Endothelial cell of umbilical vein (primary cell): ENCODE measurements at places on chromosomes 7 and 10. TPM values are rescaled to one million over a fixed set of nuclear protein-coding genes. Genes with fewer than 3 reads are reported as not detected.

DNA sequence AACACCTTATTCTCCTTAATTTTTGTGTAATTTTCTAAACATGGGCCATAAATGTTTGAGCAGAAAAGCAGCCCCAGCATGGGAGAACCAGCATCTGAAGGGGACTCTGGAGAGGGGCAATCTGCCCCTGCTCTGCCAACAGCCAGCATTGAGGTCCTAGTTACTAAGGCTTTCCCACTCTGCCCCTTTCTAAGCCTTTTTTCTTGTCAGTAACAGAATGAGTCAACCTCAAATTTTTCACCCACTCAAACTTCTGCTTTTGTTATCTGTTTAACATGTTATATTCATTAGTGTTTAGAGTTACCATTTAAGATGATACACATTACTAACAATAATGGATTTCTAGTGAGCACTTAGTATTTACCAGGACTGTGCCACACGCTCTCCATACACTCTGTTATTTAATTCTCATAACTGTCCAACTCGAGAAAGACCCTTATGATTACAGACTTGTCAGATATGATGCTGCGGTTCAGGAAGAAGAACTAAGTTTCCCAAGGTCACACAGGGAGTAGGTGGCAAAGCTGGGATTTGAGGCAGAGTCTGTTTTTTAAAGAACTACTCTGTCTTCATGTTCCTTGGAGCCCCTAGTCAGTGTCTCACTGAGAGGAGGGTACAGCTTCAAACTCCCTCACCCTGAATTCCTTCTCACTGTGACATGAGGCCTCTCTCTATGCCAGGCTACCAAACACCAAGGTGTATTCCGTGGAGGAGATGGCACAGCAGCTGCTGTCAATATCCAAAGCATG is 19.9 kb upstream of the GPAM start:
- no peaks in the 10 kb centered on the region for H3K36me3 ChIP-seq
- H3K27me3 ChIP-seq = no peaks in the 10 kb centered on the region
- no peak for DNase-seq
- no peak overlapping the region for H3K4me3 ChIP-seq
- H3K27ac ChIP-seq = no peak overlapping the region

DNA sequence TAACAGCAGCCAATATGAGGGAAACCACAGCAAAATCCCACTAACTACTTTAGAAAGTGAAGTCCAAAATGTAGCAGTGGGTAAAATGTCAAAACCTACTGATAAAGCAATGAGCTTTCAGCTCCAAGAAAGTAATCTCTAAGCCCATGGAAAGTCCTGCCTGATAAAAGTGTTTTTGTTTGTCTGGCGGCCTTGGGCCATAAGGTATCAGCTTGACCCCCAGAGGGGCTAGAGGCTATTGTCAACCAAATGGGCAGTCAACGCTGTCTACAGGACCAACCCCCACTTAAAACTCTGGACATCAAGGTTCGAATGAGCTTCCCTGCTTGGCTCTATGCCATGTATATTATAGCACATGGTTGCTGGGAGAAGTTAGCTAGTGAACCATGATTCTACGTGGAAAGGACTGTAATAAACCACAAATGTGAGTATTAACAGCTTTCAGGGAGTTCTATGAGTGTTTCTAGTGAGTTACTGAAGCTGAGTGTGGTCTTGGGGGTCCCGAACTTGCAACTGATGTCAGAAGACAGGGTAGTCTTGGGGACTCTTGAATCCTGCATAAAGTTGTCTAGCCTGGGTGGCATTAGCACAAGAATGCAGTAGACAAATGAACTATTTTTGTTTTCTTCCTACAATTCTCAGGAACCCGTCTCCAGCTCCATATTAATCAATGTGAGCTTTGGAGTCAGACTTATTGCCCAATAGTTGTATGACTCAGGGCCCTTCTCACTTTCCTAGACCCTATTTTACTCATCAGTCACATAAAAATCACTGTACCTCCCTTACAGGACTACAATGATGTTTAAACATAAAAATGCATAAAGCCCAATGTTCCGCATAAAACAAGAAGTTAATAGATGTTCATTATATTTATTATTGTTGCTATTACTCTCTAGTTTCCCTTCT is 164.9 kb downstream of the DGKI start:
- H3K4me3 ChIP-seq = no peak overlapping the region
- DNase-seq = no peak
- no peaks in the 10 kb centered on the region for H3K4me1 ChIP-seq
- no peak overlapping the region for H3K27ac ChIP-seq
- H3K36me3 ChIP-seq = no peaks in the 10 kb centered on the region
- H3K27me3 ChIP-seq = no peaks in the 10 kb centered on the region

The CFAP46 gene
- total RNA-seq = 0.75 and 1.1 TPM in 2 replicates

The LIPF gene
- total RNA-seq = not detected in 2 replicates

The PCLO gene
- 0.65 and 0.75 TPM in 2 replicates for total RNA-seq

DNA sequence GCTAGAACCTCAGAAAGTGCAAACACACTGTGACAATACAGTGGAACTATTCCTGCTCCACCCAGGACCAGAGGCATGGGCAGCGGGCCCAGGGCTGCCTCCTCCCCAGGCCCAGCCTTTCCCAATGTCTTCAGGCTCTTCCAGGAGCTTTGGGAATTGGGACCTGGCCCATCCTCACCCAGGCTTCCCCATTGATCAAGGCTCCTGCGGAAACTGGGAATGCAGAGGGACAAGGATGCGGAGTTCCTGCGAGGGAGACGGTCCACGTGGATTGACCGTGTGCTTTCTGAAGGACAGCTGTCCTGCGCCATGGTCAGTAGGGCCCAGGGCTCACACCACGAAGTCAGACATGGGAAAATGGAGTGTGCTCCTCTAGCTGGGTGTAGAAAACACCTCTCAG is 56.6 kb downstream of the CSGALNACT2 start:
- no peaks in the 10 kb centered on the region for H3K27me3 ChIP-seq
- no peak overlapping the region for H3K4me3 ChIP-seq
- H3K27ac ChIP-seq = no peak overlapping the region
- no peaks in the 10 kb centered on the region for H3K36me3 ChIP-seq

The ZNF511 gene
- 37.9 and 40.4 TPM in 2 replicates for total RNA-seq
